ENCODE measurements at places on chromosomes 2 and 18. TPM values are rescaled to one million over a fixed set of nuclear protein-coding genes. Genes with fewer than 3 reads are reported as not detected.

TRAK2 gene
- polyA plus RNA-seq = 14.0 TPM

SCN9A gene
- polyA plus RNA-seq = 0.22 TPM

CELF4 gene
- polyA plus RNA-seq = 74.4 TPM

TMEM198 gene
- 23.1 TPM for polyA plus RNA-seq

OXER1 gene
- polyA plus RNA-seq = 0.24 TPM

TSN gene
- 67.6 TPM for polyA plus RNA-seq

GKN1 gene
- not detected for polyA plus RNA-seq

LAMA1 gene
- polyA plus RNA-seq = 0.32 TPM

CXCR1 gene
- polyA plus RNA-seq = 0.49 TPM

UGP2 gene
- polyA plus RNA-seq = 59.3 TPM

NDC80 gene
- polyA plus RNA-seq = 21.0 TPM

AGAP1 gene
- polyA plus RNA-seq = 34.9 TPM

SH3RF3 gene
- polyA plus RNA-seq = 2.3 TPM

ANKRD36C gene
- 1.2 TPM for polyA plus RNA-seq

ONECUT2 gene
- 2.1 TPM for polyA plus RNA-seq

STAT1 gene
- 28.8 TPM for polyA plus RNA-seq

RGPD3 gene
- polyA plus RNA-seq = not detected

NEU4 gene
- 4.4 TPM for polyA plus RNA-seq

ANKRD29 gene
- 1.2 TPM for polyA plus RNA-seq

IL37 gene
- not detected for polyA plus RNA-seq

PAIP2B gene
- polyA plus RNA-seq = 19.4 TPM

GREB1 gene
- 11.3 TPM for polyA plus RNA-seq

FASTKD2 gene
- 7.0 TPM for polyA plus RNA-seq

CD226 gene
- 0.12 TPM for polyA plus RNA-seq

CAVIN2 gene
- 7.8 TPM for polyA plus RNA-seq

CRYBA2 gene
- 9.1 TPM for polyA plus RNA-seq

CNDP1 gene
- 90.4 TPM for polyA plus RNA-seq

ALKAL2 gene
- not detected for polyA plus RNA-seq

THSD7B gene
- 1.8 TPM for polyA plus RNA-seq

C2orf74 gene
- polyA plus RNA-seq = 19.2 TPM

GKN2 gene
- not detected for polyA plus RNA-seq

CEP68 gene
- 15.2 TPM for polyA plus RNA-seq

NTSR2 gene
- polyA plus RNA-seq = 18.4 TPM

MRPL53 gene
- polyA plus RNA-seq = 88.8 TPM

NFATC1 gene
- 5.5 TPM for polyA plus RNA-seq

OTOS gene
- polyA plus RNA-seq = 3.5 TPM

OBSL1 gene
- 91.4 TPM for polyA plus RNA-seq

NPAS2 gene
- polyA plus RNA-seq = 5.3 TPM

KIF1A gene
- polyA plus RNA-seq = 574 TPM

LRRTM4 gene
- 1.1 TPM for polyA plus RNA-seq

FHL2 gene
- polyA plus RNA-seq = 6.5 TPM

PROKR1 gene
- polyA plus RNA-seq = not detected

MYO1B gene
- 35.7 TPM for polyA plus RNA-seq

CCDC74A gene
- polyA plus RNA-seq = 32.3 TPM

NEDD4L gene
- polyA plus RNA-seq = 38.5 TPM

HOXD9 gene
- polyA plus RNA-seq = 8.9 TPM

GRP gene
- polyA plus RNA-seq = 1,113 TPM

SP3 gene
- polyA plus RNA-seq = 21.2 TPM

RGPD8 gene
- polyA plus RNA-seq = 1.0 TPM

HOXD4 gene
- not detected for polyA plus RNA-seq

XDH gene
- not detected for polyA plus RNA-seq

PMAIP1 gene
- polyA plus RNA-seq = 7.5 TPM

CGREF1 gene
- polyA plus RNA-seq = 8.4 TPM

UGT1A8 gene
- polyA plus RNA-seq = not detected

RAB6C gene
- polyA plus RNA-seq = 0.29 TPM
